ENCODE measurements at places on chromosomes 13 and 19.

GRCh38 chr13:71325556-71325955, 541.4 kb downstream of the DACH1 start:
- DNase-seq: no peak

- no peak for DNase-seq
Measured at GRCh38 chr19:435056-435706, 25.7 kb downstream of the SHC2 start.

DNA sequence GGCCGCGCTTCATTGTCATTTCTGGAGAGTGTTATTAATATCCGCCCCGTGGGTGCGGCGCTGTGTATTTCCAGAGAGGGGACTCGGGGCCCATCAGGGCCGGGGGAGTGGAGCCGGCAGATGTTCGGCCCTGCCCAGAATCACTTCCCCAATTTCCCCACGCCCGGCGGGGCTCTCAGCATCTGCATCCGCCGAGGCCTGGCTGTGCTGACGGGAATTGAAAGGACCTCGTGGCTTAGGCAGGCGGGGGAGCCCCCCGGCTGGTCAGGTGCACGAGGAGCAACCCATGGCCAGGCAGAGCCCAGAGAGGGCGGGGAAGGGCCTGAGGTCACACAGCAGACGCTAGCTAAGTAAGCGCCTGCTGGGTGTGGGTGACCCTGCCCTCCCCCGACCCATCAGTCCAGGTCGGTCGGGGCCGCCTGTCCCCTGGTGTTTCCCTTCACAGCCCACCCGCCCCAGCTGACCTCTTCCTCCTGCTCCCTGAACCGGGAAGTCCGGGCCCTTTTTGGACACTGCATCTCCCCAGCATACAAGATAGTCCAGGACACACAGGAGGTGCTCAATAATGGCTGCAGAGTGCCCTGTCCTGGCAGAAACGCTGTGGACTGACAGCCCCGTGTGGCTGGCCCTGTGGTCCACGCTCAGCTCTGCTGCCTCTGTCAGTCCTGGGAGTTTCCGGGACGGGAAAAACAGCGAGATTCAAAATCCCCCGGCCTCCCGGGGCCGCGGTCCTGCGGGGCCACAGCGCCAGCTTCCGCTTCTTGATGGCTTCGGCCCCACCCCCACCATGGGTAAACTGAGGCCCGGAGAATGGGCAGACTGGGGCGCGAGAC, 22.1 kb downstream of the ARID3A start:
- no peak for DNase-seq

DNA sequence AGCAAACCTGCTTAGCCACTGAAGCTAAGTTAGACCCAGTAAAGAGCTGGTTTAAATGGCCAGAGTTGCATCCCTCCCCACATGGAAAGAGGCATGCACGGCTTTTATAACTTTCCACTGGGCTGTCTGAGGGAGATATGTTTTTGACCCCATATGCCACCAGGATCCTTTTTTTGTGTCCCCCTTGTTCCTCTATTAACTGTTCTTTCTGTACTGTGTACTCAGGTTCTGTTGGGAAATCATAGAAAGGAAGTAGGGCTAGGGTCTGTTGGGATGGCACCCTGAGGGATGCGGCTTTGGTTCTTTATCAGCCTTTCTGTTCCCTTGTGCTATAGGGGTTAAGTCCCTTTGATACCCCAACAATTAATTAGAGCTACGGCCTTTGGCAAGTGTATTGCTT, 12.2 kb upstream of the TM9SF2 start:
- no peak for DNase-seq

GRCh38 chr13:111382411-111382810, 62.0 kb downstream of the TEX29 start:
- DNase-seq: no peak

DNA sequence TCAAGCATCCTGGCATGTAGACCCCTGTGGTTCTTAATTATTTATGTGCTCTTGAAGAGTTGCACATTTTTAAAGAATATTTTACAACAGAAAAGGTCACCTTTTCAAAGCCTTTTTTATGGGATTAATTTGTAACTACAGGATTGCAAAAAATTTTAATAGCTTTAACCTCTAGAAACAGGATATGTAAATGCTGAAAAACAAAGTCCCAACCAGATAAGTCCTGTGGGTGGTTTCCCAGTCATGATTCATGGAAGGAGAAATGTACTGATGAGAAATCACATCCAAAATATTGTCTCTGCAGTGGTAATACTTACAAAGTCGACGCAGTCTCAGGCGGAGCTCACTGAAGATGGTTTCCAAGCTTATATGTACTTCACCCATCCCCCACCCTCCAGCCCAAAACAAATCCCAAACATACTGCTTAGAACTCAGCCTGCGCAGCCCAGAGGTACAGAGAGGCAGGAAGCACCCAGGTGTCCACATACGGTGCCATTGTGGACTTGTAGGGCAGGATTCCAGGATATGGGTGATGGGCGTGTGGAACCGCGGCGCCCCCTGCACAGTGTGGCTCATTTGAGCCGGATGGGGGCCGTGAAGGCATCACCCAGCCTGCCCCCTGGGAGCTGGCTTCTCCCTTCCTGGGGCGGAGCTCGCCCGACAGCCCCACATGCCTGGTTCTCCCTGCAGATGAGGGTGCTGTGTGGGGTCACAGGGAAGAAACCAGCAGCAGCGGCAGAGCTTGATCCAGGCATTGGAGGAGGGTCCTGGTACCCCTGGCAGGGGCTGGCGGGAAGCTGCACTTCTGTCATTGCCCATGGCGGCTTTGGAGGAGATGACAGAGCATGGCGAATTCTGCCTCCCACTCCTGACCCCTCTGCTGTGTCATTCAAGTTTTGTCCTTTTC, 101.2 kb downstream of the ATP11A start:
- DNase-seq: no peak

DNA sequence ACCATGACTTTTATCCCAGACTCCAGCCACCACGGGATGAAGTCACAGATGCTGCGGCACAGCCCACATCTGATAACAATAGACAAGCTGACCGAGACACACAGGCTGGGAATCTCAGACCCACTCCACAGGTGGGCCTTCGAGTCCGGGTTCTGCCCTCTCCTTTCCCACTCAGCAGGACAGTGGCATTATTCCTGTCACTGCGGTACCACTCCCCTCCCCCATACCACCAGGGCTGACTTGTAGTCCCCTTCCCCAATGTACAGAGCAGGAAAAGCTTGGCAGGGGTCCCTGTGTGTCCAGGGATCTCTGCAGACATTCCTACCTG, 179 bp upstream of the AMER2 start:
- no peak for DNase-seq

DNA sequence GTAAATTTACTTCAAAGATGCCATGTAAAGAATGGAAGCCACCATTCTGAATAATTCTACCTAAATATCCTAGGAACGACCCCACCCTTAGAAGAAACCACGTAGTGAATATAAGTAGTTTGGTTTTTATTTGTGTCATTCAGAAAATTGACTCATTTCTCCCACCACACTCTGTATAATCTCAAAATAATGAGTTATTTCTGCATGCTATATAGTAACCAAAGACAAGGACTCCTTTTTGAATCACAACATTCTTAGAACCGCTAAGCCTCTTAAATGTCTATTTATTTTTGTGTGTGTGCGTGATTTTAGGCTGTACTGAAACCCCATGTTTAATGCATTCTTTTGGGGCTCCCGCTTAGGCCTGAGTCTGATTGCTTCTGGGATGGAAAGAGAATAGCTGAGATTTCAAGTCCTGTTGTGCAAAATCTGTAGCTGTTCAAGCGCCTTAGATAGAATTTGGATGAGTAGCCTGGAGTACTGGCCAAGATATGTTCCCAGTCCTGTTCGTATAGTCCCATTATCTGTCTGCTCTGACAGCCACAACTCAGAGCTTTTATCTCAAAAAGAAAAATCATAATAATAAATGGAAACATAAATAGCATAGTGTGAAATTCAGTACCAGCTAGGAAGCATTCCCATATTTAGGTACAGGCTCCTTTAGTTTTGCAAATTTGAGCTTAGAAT, 532.4 kb upstream of the NBEA start:
- no peak for DNase-seq

DNA sequence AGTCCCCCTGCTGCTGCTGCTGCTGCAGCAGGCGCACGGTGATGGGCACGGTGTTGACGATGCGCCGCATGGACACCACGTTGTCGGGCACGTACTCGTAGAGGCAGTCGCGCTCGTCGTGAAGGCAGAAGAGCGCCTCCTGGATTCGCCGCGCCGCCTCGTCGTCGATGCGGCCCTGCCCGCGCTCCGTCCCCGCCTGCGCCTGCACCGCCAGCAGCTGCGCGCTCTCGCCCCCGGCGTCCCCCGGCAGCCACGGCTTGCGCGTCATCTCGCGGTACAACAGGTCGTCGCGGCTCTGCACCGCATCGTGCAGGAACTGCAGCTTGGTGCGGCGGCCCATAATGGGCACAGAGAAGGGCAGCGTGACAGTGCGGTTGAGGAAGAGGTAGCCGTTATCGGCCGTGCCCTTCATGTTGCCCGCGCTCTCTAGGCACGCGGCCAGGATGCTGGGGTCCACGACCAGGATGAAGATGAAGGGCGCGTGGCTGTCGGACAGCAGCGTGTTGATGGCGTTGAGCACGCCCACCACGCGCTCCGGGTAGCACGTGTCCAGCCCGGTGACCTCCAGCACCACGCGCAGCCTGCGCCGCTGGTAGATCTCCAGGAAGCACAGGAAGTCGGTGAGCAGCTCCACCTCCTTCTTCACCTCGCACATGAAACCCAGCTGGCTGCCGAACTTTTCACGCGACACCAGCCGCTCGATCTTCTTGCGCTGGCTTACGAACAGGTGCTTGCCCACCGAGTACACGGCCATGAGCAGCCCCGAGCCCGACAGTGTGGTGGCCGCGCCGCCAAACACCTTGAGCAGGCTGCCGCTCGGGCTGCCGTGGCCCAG, 8.1 kb downstream of the NKPD1 start:
- no peak for DNase-seq

DNA sequence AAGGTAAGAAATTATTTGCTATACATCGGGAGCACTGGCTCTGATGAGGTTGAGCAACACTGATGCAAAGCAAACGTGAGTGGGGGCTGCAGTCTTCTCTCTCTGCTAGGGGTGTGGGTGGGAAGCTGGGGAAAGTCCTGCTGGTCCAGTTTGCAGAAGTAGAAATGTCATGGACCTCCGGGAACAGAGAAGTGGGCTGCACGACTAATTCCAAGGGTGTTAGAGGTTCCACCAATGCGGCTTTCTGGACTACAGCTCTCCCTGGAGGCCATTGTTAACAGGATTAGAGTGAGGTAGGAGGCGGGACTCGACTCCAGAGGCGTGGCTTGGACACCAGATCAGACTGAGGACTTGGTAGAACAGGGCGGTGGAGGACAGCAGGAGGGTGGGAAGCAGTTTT, 5.7 kb upstream of the FBXO27 start:
- no peak for DNase-seq

- DNase-seq: no peak
Measured at GRCh38 chr19:46955813-46956371, 63.7 kb upstream of the NPAS1 start.

GRCh38 chr19:34391813-34392212, 12.4 kb upstream of the PDCD2L start:
- no peak for DNase-seq

DNA sequence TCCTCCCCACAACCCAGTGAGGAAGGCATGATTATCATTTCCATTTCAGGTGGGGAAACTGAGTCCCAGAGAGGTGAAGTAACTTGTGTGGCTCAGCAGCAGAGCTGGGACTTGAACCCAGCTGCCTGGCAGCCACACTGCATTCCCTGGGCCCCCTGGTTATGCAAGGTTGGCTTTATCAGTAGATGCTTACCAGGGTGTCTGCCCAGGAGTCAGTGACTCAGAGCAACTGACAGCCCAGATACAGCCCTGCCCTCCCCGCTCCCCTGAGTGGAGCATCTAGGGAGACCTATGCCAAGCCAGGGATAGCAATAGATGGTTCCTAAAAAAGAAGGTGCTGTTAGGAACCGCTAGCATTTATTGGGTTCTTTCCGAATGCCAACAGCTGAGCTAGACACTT, 5.9 kb downstream of the IGLON5 start:
- no peak for DNase-seq

DNA sequence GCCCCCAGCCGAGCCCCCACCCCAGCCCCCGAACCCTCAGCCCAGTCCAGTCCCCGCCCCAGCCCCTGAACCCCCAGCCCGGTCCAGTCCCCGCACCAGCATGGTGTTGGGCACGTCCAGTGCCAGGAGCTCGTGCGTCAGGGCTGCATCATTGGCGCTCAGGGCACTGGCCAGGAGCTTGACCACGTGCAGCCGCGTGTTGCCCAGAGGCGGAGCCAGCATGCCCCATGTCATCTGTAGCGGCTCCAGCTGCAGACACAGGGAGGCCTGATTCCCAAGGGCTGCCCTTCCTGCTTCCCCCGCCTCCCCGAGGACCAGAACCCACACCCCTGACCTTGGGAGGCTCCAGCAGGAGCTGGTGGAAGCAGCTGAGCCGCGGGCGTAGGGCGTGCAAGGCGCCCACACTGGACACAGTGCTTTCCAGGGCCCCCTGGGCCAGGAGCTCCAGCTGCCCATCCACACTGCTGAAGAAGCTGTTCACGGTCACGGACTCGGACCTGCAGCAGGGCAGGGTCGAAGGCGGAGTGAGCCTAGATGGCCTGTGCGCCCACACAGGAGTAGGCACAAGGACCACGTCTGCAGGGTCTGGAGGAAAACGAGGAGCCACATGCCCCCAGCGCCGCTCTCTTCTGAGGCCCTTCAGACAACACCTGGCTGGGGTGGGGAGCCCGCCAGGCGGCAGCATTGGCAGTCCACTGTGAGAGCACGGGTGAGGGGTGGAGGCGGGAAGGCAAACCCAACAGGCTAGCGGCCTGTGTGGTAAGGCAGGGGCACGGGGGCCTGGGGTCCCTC, 12.8 kb upstream of the TMEM86B start:
- no peak for DNase-seq

- peak; percentile 19 for DNase-seq
Measured at GRCh38 chr13:50678464-50679162, 164.9 kb downstream of the DLEU7 start.

DNA sequence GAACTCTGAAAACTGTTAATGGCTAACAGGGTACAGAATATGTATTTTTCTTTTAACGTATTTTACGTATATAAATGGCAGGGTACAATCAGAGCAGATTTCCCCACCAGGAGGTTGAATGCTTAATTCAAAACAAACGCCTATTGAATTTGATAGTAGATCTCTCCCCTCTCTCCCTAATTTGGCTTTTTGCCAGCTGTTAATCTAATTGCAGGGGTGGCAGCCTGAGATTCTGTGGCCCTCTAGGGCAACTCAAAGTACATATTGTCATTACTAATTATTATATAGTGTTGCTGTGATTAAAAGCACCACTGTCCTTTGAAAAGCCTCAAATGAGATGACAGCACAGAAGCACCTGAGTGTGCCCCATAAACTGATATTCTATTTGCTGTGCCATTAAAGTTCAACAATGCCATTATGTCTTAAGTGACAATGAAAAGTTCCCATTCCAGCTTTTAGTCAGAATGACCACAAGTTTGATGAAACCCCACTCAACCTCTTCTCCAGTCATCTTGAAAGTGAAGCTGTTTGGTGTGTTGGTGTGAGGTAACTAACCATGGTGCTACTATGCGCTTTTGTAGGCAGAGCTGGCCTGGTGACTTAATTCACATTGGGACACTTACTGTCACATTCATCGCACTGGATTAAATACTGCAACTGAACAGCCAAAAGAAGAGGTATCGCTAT, 351.4 kb downstream of the KCNRG start:
- no peak for DNase-seq

GRCh38 chr13:97134364-97135095, 87.6 kb upstream of the MBNL2 start:
- DNase-seq: no peak
